ENCODE measurements at places on chromosomes 7 and 10.

- DNase-seq, result no peak
These were observed 141.6 kb upstream of the AKR1E2 start for GRCh38 chr10:4684434-4684833.

DNA sequence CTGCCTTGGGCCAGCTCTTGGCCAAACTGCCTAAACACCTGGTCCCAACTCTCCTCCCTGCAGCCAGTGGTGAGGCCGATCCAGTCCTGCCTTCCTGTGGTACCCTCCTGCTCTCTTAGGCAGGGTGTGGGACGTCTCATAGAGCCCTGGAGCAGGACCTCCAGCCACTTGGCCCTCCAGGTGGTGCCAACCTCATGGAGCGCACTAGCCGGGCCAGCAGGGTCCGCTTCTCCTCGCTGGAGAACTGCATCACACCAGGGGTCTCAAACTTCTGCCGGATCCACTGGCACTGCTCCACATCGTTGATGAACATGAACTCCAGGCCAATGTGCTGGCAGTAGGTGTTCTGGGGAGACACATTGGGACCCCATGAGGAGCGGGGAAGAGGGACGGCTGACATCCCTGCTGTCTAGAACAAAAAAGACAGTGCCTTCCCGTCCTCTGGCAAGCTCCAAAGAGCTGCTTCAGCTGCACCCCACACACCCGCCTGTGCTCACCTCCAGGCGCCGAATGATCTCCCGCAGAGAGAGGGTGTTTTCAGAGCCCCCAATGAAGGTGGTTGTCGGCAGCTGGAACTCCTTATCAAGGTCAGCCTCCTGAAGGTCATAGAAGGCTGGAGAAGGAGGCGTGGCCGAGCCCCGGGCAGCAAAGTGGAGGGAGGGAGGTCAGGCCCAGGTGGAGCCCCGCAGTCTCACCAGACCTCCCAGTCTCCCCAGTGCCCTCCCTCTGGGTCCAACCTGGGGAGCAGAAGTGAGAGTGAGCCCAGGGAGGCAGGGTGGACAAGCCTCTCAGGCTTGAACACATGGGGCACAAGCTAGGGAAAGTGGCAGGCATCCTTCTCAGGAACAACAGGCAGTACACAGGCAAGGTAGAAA is 10.2 kb downstream of the OGDHL start:
- DNase-seq, result no peak

GRCh38 chr10:119360181-119360921 is 153.0 kb downstream of the GRK5 start:
- no peak for DNase-seq

GRCh38 chr10:126391192-126391885 is 3.1 kb upstream of the ADAM12 start:
- DNase-seq, result no peak

DNA sequence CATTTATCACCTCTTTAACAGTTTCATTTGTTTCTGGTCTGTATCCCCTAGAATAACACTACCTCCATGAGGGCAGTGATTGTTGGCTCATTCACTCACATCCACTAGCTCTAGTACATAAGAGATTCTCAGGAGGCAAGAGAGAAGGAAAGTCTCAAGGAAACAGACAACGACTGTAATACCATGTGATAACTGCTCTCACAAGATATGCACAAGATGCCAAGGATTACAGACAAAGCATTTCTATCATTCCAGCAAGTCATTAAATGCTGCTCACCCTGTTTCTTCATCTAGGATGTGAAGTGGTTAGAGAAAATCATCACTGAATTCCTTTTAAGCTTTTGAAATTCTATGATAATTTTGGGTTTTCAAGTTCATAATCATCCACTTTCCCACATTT is 115.3 kb downstream of the HIBADH start:
- no peak for DNase-seq

- no peak for DNase-seq
These were observed 76.2 kb downstream of the WDR11 start for GRCh38 chr10:120927352-120927751.

DNA sequence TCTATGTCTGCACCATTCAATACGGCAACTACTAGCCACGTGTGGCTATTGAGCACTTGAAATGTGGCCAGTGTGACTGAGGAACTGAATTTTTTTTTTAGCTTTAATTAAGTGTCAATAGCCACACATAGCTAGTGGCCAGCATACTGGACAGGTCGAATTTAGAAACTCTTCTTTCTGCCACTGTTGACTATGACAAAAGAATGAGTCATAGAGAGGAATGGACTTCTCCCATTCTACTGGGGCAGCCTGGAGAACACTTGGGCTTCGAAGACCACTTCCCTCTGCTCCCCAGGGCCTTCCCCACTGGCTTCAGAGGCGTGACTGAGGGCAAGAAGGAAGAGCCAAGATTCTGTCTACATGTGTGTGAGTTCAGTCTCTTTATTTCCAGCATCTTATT is 137.5 kb downstream of the SNX10 start:
- no peak for DNase-seq

- DNase-seq, result no peak
These were observed 164.0 kb downstream of the NPSR1 start for GRCh38 chr7:34821932-34822558.

DNA sequence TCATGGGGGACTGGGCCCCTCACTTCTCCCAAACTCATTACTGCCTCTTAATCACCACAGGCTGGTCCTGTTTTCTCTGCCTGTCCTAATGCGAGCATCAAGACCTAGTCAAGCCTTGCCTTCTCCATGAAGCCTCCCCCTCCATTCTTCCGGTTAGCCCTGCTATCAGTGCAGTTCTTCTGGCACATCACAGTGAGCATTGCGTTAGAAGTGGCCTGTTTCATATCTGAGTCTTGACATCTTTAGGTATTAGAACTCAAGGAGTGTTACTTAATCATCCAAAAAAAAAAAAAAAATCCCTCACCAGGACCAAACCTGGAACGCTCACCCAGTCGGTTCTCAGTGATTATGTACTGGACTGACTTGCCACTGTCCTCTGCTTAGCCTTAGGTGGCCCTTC is 17.4 kb downstream of the SNX10 start:
- no peak for DNase-seq

DNA sequence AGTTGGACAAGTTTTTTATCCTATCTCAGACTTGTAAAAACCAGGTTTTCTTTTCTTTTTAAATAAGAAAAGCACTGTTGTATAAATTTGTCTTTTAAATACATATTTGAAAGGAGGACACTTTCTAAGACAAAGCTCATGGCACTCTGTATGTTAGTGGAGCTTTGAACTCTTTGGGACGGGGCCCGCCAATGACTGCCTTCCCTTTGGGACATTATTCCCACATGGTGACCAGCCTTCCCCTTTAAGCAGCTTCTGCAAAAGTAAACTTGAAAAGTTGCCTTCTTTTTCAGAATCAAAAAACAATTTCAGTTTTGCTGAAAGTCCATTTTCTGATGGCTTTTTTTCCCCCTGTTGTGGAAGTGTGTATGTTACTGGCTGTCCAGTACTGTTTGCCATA is 1.8 kb downstream of the CUX1 start:
- DNase-seq, result no peak
